Nephron progenitor cell (in vitro differentiated cells): ENCODE measurements at places on chromosomes 5 and 9.

GRCh38 chr9:82376677-82377232, 388.2 kb downstream of the SPATA31D1 start:
- no peaks in the 10 kb centered on the region for H3K36me3 ChIP-seq
- peaks cover 3% of the 10 kb centered on the region for H3K27me3 ChIP-seq
- no peak overlapping the region for H3K4me3 ChIP-seq
- no peak for DNase-seq
- no peaks in the 10 kb centered on the region for H3K4me1 ChIP-seq

- H3K27me3 ChIP-seq, result peaks cover 36% of the 10 kb centered on the region
- H3K27ac ChIP-seq, result no peak overlapping the region
- H3K4me3 ChIP-seq, result no peak overlapping the region
- H3K36me3 ChIP-seq, result no peaks in the 10 kb centered on the region
- DNase-seq, result peak; percentile 90
Measured at GRCh38 chr5:73201547-73202513, 28.8 kb downstream of the TMEM174 start.

- DNase-seq, result no peak
- H3K4me3 ChIP-seq, result no peak overlapping the region
- no peaks in the 10 kb centered on the region for H3K36me3 ChIP-seq
- no peaks in the 10 kb centered on the region for H3K4me1 ChIP-seq
- H3K27me3 ChIP-seq, result no peaks in the 10 kb centered on the region
Measured at GRCh38 chr5:98813755-98814154, 40.3 kb downstream of the RGMB start.

GRCh38 chr9:16883586-16883985, 13.1 kb upstream of the BNC2 start:
- no peaks in the 10 kb centered on the region for H3K36me3 ChIP-seq
- DNase-seq, result no peak
- H3K27me3 ChIP-seq, result peaks cover 4% of the 10 kb centered on the region
- H3K27ac ChIP-seq, result no peak overlapping the region
- H3K4me3 ChIP-seq, result no peak overlapping the region

DNA sequence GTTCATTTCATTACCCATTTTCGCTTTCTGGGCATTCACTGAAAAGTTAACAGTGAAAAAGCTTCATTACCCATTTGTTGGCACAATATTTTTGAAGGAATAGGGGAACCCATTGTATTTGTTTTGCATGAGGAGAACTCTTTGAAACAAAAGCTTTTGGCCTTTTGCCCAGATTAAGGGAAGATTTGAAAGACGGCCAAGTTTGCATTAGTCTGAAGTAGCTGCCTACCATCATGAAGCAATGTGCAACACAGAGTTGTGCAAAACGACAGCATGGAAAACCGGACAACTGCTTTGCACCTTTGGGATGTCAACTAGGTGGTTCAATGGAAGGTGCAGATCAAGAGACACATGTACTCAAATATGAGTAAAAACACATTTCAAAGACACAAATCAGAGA, 84.9 kb downstream of the TRPM3 start:
- no peak overlapping the region for H3K4me3 ChIP-seq
- peaks cover 6% of the 10 kb centered on the region for H3K27me3 ChIP-seq
- DNase-seq, result no peak
- no peak overlapping the region for H3K27ac ChIP-seq
- no peaks in the 10 kb centered on the region for H3K36me3 ChIP-seq

- no peak overlapping the region for H3K4me3 ChIP-seq
- H3K27ac ChIP-seq, result peak overlapping the region; percentile 7
- no peak for DNase-seq
Measured at GRCh38 chr5:17157916-17158529, 59.4 kb upstream of the BASP1 start.

DNA sequence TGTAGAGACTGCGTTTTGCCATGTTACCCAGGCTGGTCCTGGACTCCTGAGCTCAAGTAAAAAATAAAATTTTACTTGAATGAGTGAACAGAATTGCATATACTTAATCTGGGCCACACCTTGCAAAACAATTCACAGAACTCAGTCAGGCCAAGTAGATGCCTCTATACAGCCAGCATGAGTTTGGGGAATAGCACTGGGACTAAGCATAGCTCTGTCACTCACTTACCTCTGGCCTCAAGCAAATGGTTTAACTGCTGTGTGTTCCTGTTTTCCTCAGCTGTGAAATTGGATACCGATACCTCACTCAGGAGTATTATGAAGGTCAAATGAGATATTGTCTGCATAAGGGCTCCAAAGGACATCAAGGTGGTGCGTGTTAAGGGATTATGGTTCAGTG, 10.9 kb upstream of the FRMPD1 start:
- H3K27ac ChIP-seq, result no peak overlapping the region
- DNase-seq, result no peak
- no peak overlapping the region for H3K4me3 ChIP-seq
- peaks cover 6% of the 10 kb centered on the region for H3K4me1 ChIP-seq

GRCh38 chr5:59209758-59210359, 627.0 kb downstream of the RAB3C start:
- no peak overlapping the region for H3K4me3 ChIP-seq
- no peak for DNase-seq
- peaks cover 12% of the 10 kb centered on the region for H3K36me3 ChIP-seq
- H3K27me3 ChIP-seq, result no peaks in the 10 kb centered on the region
- H3K4me1 ChIP-seq, result no peaks in the 10 kb centered on the region
- H3K27ac ChIP-seq, result no peak overlapping the region

GRCh38 chr9:134339183-134339806, 13.0 kb downstream of the RXRA start:
- no peaks in the 10 kb centered on the region for H3K36me3 ChIP-seq
- no peak overlapping the region for H3K27ac ChIP-seq
- DNase-seq, result no peak
- H3K4me1 ChIP-seq, result peaks cover 45% of the 10 kb centered on the region
- H3K4me3 ChIP-seq, result no peak overlapping the region

- H3K4me3 ChIP-seq, result no peak overlapping the region
- H3K27ac ChIP-seq, result no peak overlapping the region
- DNase-seq, result no peak
- H3K36me3 ChIP-seq, result peaks cover 22% of the 10 kb centered on the region
Measured at GRCh38 chr9:18996211-18996610, 36.8 kb downstream of the SAXO1 start.

GRCh38 chr9:95815961-95816360, 59.5 kb upstream of the ERCC6L2 start:
- DNase-seq, result no peak
- H3K4me3 ChIP-seq, result no peak overlapping the region
- H3K36me3 ChIP-seq, result peaks cover 65% of the 10 kb centered on the region
- peaks cover 4% of the 10 kb centered on the region for H3K27me3 ChIP-seq
- no peak overlapping the region for H3K27ac ChIP-seq

- H3K27ac ChIP-seq, result no peak overlapping the region
- DNase-seq, result peak; percentile 43
- peaks cover 70% of the 10 kb centered on the region for H3K27me3 ChIP-seq
- H3K4me1 ChIP-seq, result peaks cover 38% of the 10 kb centered on the region
Measured at GRCh38 chr5:163565931-163566608, 60.7 kb downstream of the MAT2B start.

DNA sequence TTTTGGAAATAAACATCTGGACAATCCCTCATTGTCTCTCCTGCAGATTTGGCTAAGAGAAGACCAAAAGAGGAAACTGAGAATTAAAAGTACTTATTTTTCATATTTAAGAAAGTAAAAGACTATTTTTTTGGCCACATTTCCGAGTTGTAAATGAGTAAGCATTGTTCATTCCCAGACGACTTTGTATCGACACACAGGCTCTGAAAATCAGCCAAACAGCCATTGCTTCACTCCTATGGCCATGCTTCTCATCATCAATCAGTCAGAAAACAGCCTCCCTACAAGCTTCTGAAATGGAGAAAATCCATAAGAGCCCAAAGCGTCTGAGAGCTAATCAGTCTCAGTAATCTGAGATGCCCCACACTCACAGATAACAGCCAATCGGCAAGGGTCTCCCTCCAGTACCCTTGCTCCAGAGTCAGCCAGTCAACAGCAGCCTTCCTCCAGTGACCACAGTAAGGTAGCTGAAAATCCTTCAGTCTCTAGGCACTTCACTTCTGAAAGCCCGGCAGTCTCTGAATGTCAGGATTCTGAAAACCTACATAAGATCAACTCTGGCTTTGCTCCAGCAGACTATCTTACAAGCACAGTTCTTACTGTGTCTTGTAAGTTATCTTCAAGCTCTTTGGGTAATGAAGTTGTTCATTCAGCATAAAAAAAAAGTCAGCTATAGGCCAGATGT, 30.9 kb downstream of the CDO1 start:
- H3K27me3 ChIP-seq, result peaks cover 5% of the 10 kb centered on the region
- peak; percentile 46 for DNase-seq
- peak overlapping the region; percentile 74 for H3K27ac ChIP-seq
- no peaks in the 10 kb centered on the region for H3K36me3 ChIP-seq

GRCh38 chr5:173730632-173731298, 114.3 kb upstream of the BOD1 start:
- H3K27me3 ChIP-seq, result peaks cover 43% of the 10 kb centered on the region

- H3K4me3 ChIP-seq, result no peak overlapping the region
- peaks cover 24% of the 10 kb centered on the region for H3K4me1 ChIP-seq
- no peaks in the 10 kb centered on the region for H3K36me3 ChIP-seq
- H3K27me3 ChIP-seq, result peaks cover 4% of the 10 kb centered on the region
- no peak for DNase-seq
Measured at GRCh38 chr5:38099205-38100168, 158.9 kb upstream of the EGFLAM start.

DNA sequence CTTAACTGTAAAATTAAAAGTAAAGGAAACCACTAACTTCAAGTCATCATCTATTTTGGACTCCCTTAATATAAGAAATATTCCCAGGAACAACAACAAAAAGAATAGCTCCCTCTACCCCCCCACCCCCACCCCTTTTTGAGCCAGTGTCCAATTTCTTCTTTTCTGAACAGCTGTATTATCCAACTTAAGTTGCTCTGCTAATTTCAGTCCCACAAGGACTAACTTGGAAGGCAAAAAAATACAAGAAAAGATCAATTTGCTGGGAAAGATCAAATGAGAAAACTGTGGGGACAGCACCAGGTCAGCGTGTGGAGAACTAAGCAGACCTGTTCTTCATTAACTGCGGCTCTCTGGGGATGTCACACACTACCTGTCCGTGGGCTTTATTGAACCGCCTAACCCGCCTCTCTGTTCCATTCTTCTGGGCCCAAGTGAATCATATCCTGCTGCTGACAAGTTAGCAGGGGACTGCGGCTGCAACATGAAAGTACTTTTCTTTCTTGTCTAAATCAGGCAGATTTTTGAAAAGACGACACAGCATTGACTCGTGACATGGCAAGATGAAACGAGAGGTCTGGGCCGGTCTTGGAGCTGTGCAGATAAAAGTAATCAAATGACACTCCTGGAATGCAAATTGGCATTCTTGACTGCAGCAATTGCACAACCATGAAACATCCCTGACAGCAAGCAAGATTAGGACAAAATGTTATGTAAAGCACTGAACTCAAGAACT, 2.7 kb downstream of the BNC2 start:
- H3K27ac ChIP-seq, result no peak overlapping the region
- peak overlapping the region; percentile 41 for H3K4me3 ChIP-seq
- H3K36me3 ChIP-seq, result no peaks in the 10 kb centered on the region
- peak; percentile 10 for DNase-seq
- peaks cover 49% of the 10 kb centered on the region for H3K4me1 ChIP-seq

DNA sequence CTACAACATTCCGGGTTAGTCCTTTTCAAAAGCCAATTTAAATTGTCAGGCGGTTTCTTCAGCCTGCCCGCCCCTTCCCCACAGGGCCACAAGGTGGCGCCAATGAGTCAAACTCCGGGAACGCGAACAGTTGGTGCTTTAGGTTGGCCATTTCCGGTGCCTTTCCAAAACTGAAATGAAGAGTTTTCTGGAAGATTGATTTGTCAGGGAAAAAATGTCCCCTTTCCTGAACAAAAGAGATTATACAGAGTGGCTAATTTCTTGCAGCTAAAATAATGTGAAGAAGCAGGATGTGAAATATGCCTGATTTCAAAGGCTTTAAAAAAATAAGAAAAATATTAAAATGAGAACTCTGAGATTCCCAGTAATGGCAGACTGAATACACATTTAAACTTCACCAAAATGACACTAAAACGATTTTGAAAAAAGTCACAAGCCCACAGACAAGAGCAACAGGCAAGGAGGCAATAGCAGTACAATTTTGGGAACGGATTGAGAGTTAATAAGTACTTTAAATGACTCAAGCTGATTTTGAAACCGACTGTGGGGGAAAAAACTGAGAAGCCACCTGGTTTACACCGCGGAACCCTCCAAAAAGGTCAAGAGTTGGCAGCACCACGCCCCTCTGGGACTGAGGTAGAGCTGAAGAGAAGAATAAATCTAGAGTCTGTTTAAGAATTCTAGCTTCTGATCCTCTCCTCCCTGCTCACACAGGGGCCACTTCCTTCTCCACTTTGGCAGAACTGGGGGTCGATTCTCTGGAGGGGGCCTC, 45.7 kb downstream of the SLC46A2 start:
- peak; percentile 83 for DNase-seq
- no peak overlapping the region for H3K4me3 ChIP-seq
- H3K27me3 ChIP-seq, result peaks cover 9% of the 10 kb centered on the region
- H3K27ac ChIP-seq, result no peak overlapping the region

DNA sequence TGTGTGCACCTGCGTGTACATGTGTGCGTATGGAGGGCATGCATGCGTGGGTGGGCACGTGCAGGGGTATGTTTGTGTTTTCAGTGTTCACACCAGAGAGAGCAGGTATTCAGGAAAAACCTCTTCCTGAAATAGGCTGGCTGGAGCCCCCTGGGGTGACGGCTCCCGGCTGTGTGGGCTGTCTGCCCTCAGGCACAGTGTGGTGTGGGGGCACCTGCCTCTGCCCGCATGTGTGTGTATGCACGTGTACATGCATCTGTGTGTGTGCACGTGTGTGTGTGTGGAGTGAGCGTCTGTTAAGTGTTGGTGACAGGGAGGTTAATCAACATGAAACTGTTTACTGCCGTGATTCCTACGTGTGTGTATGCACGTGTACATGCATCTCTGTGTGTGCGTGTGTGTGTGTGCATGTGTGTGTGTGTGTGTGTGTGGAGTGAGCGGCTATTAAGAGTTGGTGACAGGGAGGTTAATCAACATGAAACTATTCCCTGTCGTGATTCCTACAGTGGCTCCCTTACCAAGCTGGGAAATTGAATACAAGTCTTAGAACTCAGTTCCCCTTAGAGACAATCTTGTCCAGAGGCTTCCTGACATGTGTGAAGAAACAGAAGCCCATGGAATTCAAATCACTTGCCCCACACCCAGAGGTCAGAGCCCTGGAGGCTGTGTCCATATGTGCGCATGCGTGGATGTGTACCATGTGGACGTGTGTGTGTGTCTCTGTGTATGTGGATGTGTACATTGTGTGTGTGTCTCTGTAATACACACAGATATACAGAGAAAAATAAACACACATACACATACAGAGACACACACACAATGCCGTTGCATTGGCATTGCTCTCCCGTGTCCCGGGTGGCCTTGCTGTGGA, 372.4 kb upstream of the IRX4 start:
- H3K36me3 ChIP-seq, result no peaks in the 10 kb centered on the region
- DNase-seq, result no peak
- no peak overlapping the region for H3K27ac ChIP-seq

- peak overlapping the region; percentile 6 for H3K27ac ChIP-seq
- H3K4me1 ChIP-seq, result peaks cover 45% of the 10 kb centered on the region
- DNase-seq, result no peak
- no peak overlapping the region for H3K4me3 ChIP-seq
Measured at GRCh38 chr9:20325008-20325407, 297.3 kb downstream of the MLLT3 start.
